ENCODE measurements at places on chromosomes 7 and 10.

DNA sequence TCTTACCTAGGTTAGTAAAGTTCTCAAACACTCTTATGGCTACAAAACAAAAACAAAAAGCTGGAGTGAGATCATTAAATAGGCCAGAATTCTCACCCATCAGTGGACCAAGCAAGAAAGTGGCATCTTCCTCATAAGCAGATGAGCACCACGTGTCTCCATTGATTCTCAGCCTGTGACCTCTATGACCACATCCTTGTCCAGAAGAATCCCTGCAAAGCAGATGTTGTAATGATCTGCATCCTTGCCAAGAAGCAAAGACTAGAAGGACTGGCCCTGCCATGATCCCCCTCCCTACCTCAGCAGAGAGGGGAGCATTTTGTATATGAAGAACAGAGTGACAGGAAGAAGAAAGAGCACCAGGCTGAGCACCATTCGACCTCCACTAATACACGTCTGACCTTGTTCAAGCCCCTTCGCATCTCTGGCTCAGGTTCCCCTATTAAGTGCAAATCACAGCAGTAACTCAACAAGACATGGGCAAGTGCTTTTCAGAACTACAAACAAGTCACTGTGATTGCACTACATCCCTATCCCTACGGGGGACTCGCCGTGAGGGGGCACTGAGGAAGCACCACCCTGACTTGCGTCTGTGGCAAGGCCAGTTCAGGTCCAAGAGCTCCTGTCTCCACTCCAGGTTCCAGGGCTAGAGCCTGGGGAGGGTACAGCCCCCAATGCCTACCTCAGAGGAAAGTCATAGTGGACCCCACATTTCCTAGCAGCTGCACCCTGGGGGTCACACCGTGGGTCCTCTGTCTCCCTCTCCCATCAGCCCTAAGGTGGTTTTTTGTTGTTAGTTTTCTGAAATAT, 22.2 kb upstream of the RASSF4 start:
- DNase-seq = no peak

GRCh38 chr7:23418046-23418445, 52.2 kb downstream of the IGF2BP3 start:
- DNase-seq = peak; percentile 49

GRCh38 chr7:27684491-27684890, 21.8 kb upstream of the HIBADH start:
- no peak for DNase-seq

DNA sequence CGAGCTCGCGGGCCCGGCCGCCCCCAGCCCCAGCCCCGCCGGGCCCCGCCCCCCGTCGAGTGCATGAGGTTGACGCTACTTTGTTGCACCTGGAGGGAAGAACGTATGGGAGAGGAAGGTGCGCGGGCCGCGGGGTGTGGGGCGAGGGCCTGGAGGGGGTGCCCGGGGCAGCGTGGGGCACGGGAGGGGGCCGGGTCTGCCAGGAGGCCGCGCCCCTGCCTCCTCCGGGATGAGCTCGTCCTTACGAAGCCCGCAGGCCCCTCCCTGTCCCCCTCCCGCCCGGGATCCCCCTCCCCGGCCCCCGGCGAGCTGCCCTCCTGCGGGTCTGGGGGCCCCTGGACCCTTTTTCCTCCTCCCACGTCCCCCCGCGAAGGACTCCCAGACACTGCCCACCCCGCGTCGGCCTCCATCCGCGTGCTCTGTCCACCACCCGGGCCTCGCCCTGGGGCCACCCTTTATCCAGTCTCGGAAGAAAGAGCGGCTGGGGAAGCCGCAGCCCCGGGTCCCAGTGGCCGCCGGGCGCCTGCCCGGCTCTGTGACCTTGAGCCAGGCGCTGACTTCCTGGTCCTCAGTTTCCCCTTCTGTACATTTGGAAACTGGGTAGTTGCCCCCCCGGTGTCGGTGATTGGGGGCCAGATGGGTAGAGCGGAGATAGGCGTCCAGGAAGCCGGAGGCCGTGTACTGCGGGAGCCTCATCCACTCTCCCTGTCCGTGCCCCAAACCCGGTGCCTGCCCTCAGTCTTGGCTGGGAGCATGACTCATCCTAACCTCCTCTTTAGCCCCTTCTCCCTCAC, 521 bp downstream of the LIMK1 start:
- DNase-seq = peak; percentile 78

DNA sequence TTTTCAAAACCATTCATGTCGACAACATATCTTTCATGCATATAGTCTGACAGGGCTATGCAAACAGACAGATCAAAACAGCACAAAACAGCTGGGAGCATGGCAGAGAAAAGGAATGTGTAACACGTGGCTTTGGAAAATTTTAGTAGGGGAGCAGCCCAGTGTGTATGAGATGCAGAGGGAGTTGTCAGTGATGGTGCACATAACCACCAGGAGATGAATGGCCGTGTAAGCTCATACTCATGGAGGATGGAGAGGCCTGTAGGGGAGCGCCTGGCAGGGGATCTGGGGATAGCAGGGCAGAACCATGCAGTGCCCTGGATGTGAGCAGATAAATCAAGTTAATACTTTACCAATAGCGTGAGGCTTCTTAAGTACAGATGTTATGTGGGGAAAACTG, 45.7 kb downstream of the RHOBTB1 start:
- DNase-seq = no peak

- DNase-seq = peak; percentile 91
These were observed 166.1 kb downstream of the ST7 start for GRCh38 chr7:117119192-117119924.

GRCh38 chr7:149071641-149072437, 18.7 kb downstream of the ZNF786 start:
- DNase-seq = no peak

GRCh38 chr10:15763006-15763405, 43.3 kb upstream of the ITGA8 start:
- no peak for DNase-seq

Data from stomach (tissue), 19 donors.